ENCODE measurements at places on chromosomes 2 and 18.
A peak's percentile ranks its signal among the peaks of the same experiment; 100 is the strongest.

GRCh38 chr2:239106314-239106908 is 258.5 kb downstream of the TWIST2 start:
- no peak overlapping the region for H3K27ac ChIP-seq
- H3K27me3 ChIP-seq: no peaks in the 10 kb centered on the region
- DNase-seq: no peak
- no peak overlapping the region for H3K4me3 ChIP-seq
- no peaks in the 10 kb centered on the region for H3K36me3 ChIP-seq
- H3K4me1 ChIP-seq: no peaks in the 10 kb centered on the region

DNA sequence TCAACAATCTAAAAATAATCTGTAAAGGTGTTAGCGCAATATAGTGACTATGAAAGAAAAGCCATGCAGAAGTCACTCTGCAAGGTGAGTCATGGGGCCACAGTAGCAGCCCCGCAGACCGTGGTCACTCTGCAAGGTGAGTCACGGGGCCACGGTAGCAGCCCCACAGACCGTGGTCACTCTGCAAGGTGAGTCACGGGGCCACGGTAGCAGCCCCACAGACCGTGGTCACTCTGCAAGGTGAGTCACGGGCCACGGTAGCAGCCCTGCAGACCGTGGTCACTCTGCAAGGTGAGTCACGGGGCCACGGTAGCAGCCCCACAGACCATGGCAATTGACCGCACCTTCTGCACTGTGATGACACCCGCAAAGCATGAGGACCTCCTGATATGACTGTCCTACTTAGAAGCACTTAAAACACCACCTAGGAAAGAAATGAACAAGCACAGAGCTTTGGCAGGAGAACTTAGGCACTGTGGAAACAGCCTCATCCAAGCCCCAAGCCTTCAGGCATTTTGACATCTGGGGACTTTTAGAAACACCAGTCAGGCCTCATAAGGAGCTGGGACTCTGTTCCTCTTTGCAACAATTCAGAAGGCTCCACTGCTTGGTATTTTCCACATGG is 70.1 kb downstream of the LDLRAD4 start:
- peaks cover 75% of the 10 kb centered on the region for H3K4me1 ChIP-seq
- peak overlapping the region; percentile 61 for H3K27ac ChIP-seq
- H3K4me3 ChIP-seq: no peak overlapping the region
- peaks cover 7% of the 10 kb centered on the region for H3K36me3 ChIP-seq
- DNase-seq: peak; percentile 71
- H3K27me3 ChIP-seq: peaks cover 20% of the 10 kb centered on the region

- H3K27ac ChIP-seq: no peak overlapping the region
- no peaks in the 10 kb centered on the region for H3K27me3 ChIP-seq
- DNase-seq: no peak
- H3K36me3 ChIP-seq: no peaks in the 10 kb centered on the region
These were observed 528.4 kb upstream of the SYT4 start for GRCh38 chr18:43805646-43806194.

DNA sequence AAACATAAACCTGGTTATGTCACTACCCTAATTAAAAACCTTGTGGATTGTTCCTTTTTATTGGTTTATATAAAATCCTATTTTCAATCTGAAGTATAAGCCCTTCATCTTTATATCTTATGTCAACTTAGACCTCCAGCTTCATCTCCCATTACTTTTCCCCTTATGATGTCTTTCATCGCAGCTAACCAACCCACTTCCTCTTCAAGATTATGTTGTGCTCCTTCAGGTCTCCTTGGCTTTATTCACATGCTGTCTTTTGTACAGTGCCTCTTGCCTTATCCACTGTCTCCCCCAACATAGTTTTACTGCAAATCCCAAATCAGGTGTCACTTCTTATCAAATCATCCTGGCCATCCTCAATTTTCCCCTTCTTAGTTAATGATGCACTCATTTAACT is 25.9 kb downstream of the MBD5 start:
- H3K36me3 ChIP-seq: peaks cover 4% of the 10 kb centered on the region
- H3K27ac ChIP-seq: no peak overlapping the region
- H3K4me1 ChIP-seq: peaks cover 33% of the 10 kb centered on the region
- DNase-seq: no peak
- no peak overlapping the region for H3K4me3 ChIP-seq
- no peaks in the 10 kb centered on the region for H3K27me3 ChIP-seq

- H3K36me3 ChIP-seq: no peaks in the 10 kb centered on the region
- no peak overlapping the region for H3K4me3 ChIP-seq
- H3K27me3 ChIP-seq: no peaks in the 10 kb centered on the region
- H3K27ac ChIP-seq: no peak overlapping the region
- H3K4me1 ChIP-seq: no peaks in the 10 kb centered on the region
These were observed 149.0 kb downstream of the QPCT start for GRCh38 chr2:37493425-37493824.

GRCh38 chr2:171166328-171166983 is 5.8 kb upstream of the TLK1 start:
- H3K36me3 ChIP-seq: peaks cover 1% of the 10 kb centered on the region
- H3K27ac ChIP-seq: no peak overlapping the region
- no peak overlapping the region for H3K4me3 ChIP-seq
- DNase-seq: no peak

DNA sequence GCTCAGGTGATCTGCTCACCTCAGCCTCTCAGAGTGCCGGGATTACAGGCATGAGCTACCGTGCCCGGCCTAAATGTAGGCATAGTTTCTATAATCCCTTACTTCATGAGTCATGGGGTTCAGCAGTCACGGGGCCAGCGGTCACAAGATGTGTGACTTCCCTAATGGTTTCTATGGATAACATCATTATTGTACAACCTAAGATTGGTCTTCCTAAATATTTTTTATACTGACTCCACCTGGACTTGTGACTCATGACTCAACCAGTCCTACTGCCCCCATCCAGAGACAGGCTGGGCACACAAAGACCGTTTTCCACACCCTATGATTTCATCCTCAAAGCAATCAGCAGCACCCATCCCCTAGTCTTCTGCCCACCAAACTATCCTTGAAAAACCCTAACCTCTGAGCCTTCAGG is 15.9 kb downstream of the FAM210A start:
- peaks cover 48% of the 10 kb centered on the region for H3K36me3 ChIP-seq
- H3K27me3 ChIP-seq: no peaks in the 10 kb centered on the region
- H3K4me3 ChIP-seq: no peak overlapping the region
- H3K27ac ChIP-seq: no peak overlapping the region
- no peaks in the 10 kb centered on the region for H3K4me1 ChIP-seq

Data from activated CD8-positive, alpha-beta memory T cell treated with anti-CD3 and anti-CD28 coated beads, Interleukin-2, amount 10 ng/mL, durations not matched to agents 7 days and 5 days (primary cell).